ENCODE measurements at places on chromosomes 12 and 14.
A peak's percentile ranks its signal among the peaks of the same experiment; 100 is the strongest.

GRCh38 chr12:51160814-51161459, 12.0 kb downstream of the TFCP2 start:
- DNase-seq = no peak

GRCh38 chr14:61730756-61731373, 31.4 kb upstream of the SNAPC1 start:
- DNase-seq = no peak

DNA sequence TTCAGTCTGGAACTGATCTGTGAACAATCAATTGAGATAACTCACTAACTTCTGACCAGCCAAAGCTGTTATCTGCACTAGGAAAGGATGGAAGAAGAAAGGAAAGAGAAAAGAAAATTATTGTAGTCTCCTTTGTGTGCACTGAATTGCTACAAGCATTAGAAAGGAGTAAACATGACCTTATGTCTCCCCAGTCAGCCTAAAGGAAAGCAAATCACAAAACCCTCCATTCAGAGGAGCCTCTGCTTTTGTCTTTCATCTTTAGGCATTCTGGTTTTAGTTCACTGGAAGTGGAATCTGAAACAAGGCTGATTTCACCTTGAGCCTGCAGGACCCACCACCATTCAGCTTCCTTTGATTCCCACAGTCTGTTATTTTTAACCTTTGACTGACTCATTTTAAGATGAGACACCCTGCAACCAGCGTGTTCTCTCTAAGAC, 26.0 kb downstream of the TBX3 start:
- no peak for DNase-seq

GRCh38 chr12:13258197-13258596, 61.7 kb downstream of the EMP1 start:
- no peak for DNase-seq

- no peak for DNase-seq
Observed at GRCh38 chr12:46811185-46811584, 14.6 kb downstream of the SLC38A4 start.

- no peak for DNase-seq
Observed at GRCh38 chr12:11347810-11348209, 37.6 kb upstream of the PRB4 start.

- DNase-seq = no peak
Observed at GRCh38 chr14:102499401-102500157, 10.0 kb downstream of the ANKRD9 start.

DNA sequence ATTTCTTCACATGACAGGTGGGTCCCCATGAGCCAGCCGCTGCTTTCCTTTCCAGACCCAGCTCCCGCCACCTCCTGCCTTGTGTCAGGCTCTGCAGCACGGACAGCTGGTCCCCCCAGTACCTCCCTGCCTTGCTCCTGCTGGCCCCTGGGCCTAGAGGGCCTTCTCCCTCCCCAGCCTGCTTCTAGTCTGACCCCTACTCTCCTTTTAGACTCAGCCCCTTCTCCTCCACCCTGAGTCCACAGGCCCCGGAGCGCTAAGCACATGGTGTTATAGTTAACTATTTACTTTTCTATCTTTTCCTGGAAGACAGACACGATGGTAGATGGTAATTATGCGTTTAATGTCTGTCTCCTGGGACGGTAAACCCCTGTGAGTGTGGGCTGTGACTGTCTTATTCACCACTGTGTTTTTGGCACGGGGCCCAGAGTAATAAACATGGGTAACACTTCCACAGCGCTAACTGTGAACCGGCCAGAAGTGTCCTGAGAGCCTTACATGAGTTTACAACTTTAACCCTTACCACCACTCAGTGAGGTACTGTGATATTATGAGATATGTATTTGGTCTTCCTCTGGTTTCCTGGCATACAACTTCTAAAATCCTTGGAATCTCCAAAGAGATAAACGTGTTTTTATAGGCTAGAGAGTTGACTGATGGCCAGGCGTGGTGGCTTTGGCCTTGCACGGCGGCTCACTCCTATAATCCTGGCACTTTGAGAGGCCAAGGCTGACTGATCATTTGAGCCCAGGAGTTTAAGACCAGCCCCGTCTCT, 41.2 kb downstream of the DGLUCY start:
- peak; percentile 90 for DNase-seq

GRCh38 chr14:99479906-99480869, at the start of gene SETD3:
TSS of gene SETD3 (minus strand) at chr14:99480859. CDS start at chr14:99465805, 15,054 bp downstream.
- peak; percentile 31 for DNase-seq

DNA sequence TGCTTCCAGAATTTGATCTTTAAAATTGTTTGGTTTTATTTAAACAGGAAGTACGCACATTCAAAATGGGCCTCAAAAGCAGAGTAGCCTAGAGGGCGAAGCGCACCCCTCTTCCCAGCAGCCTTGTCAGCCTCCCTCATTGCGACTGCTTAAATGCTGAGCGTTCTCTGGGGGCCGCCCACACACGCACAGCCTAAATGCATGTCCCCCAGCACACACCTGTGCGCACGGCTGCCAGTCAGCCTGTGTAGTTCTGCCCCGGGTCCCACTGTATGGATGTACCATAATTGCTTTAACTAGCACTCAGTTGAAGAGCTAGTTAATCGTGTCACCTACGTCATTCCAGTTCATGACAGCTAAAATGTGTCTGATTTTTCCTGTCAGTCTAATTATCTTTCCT, 79.3 kb downstream of the TESC start:
- DNase-seq = no peak

GRCh38 chr14:39276005-39276404, 42.3 kb downstream of the MIA2 start:
- DNase-seq = no peak

- peak; percentile 69 for DNase-seq
Observed at GRCh38 chr14:55271572-55272298, 514 bp downstream of the FBXO34 start.

DNA sequence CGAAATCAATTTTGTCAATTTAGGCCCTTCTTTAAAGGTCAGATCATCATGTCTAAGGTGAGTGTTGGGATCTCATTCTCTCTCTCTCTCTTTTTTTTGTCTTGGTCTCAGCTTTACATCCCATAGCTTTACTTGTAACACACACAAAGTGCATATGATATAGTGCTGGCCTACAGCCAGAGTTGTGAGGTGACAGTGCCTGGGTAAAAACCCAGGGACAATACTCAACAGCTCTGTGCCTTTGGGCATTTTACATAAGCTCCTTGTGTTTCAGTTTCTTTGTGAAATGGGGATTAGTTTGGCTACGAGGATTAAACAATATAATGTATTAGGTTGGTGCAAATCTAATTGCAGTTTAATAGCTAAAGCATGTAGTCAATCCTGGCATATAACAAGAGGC, 40.2 kb downstream of the GRIP1 start:
- no peak for DNase-seq

DNA sequence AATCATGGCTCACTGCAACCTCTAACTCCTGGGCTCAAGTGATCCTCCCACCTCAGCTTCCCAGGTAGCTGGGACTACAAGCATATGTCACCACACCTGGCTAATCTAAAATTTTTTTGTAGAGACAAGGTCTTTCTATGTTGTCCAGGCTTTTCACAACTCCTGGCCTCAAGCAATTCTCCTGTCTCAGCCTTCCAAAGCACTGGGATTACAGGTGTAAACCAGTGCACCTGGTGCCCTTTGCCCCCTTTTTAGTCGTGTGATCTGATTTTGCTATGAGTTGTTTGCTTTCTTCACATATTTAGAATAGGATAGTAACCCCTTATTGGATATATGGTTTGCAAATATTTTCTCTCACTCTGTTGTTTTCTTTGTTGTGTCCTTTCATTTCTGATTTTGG, 1.7 kb upstream of the RAD52 start:
- no peak for DNase-seq

DNA sequence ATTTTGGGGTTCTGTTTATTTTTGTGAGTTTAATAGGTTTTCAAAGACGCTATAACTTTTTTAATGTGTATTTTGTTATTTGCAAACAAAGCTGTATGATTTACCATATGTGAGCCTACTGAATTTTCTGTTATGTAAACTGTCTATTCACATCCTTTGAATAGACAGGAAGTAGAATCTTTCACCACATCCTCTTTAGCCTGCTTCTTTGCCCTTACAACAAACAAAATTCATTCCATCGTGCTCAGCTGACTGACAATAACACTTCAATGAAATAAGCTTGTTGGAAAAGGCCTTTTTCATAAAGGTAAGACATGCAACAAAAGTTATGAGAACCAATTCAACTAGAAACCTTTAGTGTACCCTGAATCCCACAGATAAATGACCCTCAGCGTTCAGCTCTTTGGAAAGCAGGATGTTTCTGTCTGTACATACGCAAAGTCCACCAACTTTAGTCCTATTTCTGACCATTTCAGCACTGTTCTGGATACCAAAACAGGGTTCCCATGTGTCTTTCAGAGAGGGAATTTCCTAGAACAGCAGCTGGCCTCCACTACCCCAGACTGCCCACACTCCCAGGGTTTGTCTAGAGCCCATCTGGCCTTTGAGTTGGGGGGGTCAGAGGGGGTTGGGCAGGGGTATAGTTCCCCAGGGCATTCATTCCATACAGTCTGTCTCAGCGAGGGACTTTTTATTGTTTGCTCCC, 71.3 kb downstream of the DUSP6 start:
- DNase-seq = no peak

DNA sequence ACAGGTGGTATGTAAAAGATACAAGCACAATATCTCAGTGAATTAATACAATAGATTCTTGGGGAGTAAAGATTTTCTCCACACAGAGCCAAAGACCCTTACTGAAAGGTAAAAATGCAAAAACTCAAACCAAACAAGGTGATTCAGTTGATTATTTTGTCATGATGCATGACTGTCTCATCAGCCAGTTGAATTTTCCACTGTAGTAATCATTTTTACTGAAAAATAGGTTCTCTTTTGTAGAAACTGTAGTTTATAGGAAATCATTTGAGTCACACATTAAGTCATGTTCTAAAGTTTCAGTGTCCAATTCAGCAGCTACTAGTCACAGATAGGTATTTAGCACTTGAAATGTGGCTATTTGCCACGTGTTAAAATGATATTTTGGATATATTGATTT, 53.6 kb downstream of the PPFIA2 start:
- no peak for DNase-seq

DNA sequence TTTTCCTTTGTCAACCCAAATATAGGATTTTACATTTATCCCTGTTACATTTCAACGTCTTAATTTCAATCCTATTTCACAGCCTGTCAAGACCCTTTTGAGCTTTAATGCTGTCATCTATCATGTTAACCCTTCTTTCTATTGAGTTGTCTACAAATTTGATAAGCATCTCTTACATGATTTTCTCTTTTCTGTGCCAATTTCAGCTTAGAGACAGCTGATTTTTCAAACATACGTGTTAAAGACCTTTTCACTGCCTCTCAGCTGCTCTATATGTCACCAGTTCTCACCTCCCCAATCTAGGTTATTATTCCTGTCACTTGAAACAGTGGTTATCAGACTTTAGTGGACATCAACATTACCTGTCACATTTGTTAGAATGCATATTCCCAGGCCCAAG, 181.3 kb downstream of the GXYLT1 start:
- no peak for DNase-seq

- DNase-seq = no peak
Observed at GRCh38 chr14:80109055-80109454, 102.2 kb downstream of the DIO2 start.

GRCh38 chr12:130863298-130863697, 8.6 kb upstream of the RAN start:
- no peak for DNase-seq

- DNase-seq = no peak
Observed at GRCh38 chr12:22034709-22035506, 11.1 kb upstream of the CMAS start.

DNA sequence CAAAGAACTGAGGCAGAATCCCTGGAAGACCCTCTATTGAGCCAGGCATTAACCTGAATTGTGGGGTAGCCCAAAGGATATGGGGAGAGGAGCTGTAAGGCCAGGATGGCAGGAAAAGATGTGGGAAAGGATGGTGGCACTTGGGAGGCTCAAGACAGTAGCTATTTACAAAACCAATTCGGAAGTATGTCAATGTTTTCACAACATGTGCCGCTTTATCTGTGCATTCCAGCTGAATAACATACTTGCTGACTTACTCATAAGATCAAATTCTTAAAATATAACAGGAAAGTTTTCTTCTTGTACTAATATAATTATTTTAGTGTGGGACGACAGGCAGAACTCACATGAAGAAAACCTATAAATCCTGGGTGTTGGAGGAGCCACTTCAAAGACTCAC, 10.6 kb downstream of the BBS10 start:
- DNase-seq = no peak

GRCh38 chr12:75196865-75197264, 12.8 kb downstream of the KCNC2 start:
- peak; percentile 38 for DNase-seq

- no peak for DNase-seq
Observed at GRCh38 chr12:99039367-99040120, 394.5 kb downstream of the APAF1 start.

GRCh38 chr14:99025418-99025817, 246.6 kb downstream of the BCL11B start:
- DNase-seq = no peak

GRCh38 chr14:106802413-106803364, 1276.3 kb downstream of the TMEM121 start:
- DNase-seq = peak; percentile 47

GRCh38 chr14:34050606-34051005, 99.7 kb upstream of the EGLN3 start:
- no peak for DNase-seq

GRCh38 chr12:49776858-49777257, 35.5 kb downstream of the TMBIM6 start:
- DNase-seq = no peak
